KBM-7 (cell line): ENCODE measurements at places on chromosomes 11 and 22.

DNA sequence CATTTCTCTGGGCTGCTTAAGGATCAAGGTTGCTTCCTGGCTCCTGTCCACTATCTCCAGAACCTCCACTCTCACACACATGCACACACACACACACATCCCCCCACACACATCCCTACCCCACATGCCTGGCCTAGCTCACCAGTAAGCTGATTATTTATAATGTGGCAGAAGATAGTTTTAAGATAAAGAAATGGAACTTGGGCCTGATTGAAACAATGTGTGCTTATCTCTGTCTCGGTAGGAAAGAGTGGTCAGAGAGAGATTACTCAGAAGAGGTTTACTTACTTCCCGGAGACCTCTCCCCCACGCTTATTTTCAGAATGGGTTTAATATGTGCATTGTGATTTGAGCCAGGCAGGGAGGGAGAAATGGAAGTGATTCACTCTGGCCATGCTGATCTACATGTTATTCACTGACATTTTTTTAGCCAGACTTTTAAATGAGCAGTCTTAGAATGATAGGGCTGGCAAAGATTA lies 422.4 kb downstream of the TENM4 start:
- DNase-seq, result no peak

DNA sequence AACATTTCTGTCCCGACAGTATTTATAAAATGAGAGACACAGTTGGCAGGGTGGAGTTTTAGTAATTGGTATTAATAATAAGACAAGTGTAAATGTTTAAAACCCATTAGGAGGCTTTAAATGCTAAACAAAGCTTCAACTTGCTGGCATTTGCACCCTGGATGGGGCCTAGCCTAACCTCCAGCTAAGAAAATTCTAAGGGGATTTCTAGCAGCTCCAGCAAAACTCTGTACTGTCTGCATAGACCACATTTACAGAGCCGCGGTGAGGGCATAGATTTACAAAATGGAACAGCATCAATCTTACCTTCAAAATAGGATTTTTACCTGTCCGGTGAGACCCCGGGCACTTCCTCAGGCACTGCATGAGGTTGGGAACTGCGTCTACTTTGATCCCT lies 113.9 kb upstream of the ANO1 start:
- no peak for DNase-seq

DNA sequence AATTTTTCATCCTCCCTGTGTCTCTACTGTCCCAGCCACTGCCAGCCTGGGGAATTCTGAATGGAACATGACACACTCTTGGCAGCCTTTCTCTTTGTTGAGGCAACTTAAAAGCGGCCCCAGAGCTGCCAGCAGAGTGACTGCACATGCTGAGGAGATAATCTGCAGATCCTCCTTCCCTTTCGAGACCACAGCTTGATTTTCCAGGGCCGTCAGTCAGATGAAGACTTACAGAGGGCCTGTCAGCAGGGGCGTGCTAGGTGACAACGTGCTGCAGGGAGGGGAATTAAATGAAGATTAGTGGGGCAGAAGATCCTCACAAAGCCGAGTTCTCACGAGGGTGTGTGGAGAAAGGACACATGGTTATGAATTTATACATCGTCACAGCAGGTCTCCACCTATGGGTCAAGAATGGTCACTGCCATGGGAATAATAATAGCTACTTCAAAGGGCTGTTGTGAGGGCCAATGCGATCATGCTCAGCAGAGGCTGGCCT lies 193.5 kb upstream of the PITPNB start:
- DNase-seq, result peak; percentile 32

GRCh38 chr11:88553204-88553603 lies 215.7 kb upstream of the CTSC start:
- no peak for DNase-seq

DNA sequence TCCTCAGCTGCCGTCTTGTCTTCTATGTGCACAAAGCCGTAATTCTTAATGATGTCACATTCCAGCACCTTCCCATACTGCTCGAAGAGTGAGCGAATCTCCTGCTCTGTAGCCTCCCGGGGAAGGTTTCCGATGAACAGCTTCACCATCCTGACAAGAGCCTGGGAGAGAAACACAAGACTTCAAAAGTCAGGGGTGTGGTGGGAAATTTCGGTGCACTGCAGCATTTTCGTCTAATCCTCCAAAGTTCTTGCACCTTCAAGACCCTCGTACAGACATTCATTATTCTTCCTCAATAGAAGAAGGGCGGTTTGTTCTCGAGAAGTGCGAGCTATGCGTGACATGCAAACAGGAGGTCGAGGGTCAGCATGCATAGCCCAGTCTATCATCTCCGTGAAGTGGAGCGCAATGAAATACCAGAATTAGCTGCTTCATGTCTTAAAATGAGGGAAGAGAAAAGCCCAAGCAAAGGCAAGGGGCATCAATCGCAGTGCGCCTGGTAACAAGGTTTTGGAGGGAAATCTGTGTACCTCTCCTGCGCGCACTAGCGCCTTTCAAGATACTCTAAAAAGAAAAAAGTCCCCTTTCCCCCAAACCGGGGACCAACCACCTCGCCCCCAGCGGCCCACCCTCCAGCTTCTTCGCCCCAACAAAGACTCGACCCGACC lies 622 bp downstream of the RBM4B start:
- no peak for DNase-seq

- no peak for DNase-seq
Measured at GRCh38 chr22:36359470-36359996, 28.2 kb downstream of the MYH9 start.

DNA sequence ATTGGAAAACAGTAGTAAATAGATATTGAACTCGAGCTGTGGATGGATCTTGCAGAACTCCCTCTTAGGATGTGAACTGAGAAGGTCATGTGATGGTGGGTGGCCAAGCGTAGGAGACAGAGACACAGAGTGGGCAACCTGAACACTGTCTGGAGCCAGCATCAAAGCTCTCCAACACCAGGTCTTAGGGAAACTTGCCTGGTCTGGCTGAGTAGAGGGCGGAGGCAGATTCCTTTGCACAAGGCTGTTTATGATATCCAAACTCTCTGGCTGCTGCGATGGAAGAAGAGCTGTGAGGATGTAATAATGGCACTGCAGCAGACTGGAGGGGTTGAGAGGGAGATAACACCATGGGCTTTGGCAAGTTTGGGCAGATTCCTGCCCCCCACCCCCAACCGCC lies 10.1 kb downstream of the NAV2 start:
- DNase-seq, result no peak

DNA sequence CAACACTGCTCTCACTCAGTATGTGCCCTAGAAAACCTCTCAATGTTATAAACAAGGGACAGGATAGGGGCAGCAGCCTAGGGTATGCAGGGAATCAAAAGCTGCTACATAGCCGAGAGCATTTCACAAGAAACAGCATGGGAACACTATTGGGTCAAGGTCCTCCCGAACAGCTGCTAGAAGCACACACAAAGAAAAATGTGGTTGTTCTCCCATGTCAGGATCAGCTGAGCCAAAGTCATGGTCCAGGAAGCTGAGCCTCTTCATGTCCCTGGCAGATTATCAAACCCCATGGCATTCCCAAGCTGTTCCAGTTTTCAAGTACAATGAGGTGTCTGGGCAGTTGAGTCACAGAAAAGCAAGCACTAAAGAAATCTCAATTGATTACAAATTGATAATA lies 21.0 kb upstream of the GDPD4 start:
- DNase-seq, result no peak

DNA sequence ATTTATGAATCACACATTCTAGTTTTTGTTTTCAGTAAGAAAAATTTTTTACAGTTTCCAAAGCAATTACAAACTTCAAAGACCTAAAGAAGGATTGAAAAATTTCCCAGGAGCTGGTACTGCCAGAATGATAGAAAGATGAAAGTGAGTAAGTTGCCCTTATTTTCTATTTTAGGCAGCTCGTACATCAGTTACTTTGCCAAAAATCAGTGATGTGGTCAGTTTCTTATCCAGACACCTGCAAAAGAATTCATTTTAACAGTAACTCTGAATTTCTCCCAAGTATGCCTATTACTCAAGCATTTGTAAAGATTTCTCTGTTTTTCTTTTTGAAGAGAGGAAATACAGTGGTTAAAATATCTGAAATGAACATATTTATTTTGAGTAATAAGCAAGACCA lies 976.3 kb upstream of the RAG2 start:
- DNase-seq, result no peak

- DNase-seq, result no peak
Measured at GRCh38 chr11:77316733-77317342, 15.4 kb upstream of the GDPD4 start.

DNA sequence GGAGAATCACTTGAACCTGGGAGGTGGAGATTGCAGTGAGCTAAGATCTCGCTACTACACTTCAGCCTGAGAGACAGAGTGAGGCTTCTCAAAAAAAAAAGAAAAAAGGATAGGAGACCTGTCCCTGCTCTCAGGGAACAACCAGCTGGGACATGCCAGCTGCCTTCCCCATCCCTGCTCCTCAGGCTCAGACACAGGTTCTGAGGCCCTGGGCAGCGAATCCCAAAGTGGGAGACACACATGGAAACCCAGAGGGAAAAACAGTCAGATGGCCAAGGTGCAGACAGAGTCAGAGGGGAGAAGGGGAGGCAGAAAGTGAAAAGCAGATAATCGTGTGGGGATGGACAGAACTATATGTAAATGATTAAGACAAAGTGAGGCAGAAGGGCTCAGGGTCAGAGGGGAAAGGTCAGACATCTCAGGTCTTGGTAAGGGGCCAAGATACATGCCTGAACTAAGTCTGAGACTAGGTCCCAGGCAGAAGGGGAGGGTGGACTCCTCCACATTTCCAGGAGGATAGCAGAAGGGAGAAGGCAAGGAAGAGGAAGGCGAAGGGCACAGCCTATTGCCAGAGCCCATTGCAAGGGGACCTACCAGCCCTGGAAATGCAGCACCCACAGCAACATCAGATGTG lies 14.2 kb downstream of the STARD10 start:
- DNase-seq, result no peak
